ENCODE measurements at places on chromosomes 7 and 10.

GRCh38 chr7:1321411-1322239, 89.0 kb downstream of the UNCX start:
- peak; percentile 71 for DNase-seq

GRCh38 chr10:130542761-130543160, 406.6 kb downstream of the GLRX3 start:
- DNase-seq = no peak

GRCh38 chr7:140192620-140193019, 15.8 kb upstream of the KDM7A start:
- DNase-seq = no peak

DNA sequence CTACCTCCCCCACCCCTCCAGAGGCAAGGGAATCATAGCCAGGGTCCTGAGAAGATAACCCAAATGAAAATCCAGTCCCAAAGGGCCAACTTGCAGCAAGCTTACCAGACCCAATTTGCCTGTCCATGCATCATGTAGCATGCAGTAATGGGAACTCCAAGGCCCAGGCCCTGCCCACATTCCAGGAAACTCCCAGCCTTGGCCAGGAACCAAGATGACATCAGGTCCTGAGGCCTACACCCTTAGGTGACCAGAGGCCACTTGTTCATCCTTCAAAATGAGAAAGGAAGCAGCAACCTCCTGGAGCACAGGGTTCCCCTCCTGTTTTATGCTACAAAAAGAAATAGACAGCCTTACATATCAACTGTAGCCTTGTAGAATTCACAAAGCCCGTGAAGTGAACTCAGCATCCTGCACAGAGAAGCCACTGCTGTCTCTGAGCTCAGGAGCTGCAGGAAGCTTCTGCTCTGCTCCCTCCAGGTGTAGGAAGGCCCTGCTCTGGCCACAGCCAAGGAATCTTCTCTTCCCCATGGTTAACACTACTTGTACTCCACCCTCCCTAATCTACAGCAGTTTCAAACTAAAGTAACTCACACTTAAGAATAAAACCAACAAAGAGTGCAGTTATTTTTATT, 30.3 kb upstream of the GRB10 start:
- DNase-seq = peak; percentile 76

- DNase-seq = no peak
Observed at GRCh38 chr10:17873946-17874345, 64.8 kb downstream of the MRC1 start.

DNA sequence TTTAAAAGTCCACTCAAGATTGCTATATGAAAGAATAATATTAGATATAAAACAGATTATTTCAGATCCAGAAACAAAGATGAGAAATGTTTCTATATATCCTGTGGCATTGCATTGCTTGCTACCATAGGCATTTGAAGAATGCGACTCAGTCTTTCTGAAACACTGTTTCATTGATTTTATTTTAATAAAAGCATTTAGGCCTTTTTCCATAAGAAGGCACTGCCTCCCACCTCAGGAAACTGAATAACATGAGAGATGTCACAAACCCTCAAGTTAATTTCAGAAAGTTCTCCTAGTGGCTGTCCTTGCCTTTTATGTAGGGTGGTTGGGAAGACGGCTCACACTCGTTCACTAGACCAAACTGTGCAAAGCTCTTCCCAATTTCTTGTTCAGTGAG, 23.3 kb downstream of the PRPS1L1 start:
- no peak for DNase-seq

DNA sequence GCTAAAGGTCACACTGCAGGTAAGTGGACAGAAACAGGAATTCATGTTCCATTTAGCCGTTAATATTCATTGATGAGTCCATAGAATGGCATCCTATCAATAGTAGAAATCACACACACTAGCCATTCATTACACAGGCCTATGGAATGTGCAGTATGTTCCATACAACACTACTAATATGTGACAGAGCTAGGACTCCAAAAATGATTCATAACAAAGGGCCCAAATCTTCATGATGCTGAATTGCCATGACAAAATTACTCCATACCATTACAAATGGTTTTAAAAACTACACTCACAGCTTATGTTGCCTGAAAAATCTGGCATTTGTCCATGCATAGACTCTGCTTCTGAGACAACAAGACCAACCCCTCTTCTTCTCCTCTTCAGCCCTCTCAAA, 549.1 kb downstream of the XPNPEP1 start:
- DNase-seq = no peak

DNA sequence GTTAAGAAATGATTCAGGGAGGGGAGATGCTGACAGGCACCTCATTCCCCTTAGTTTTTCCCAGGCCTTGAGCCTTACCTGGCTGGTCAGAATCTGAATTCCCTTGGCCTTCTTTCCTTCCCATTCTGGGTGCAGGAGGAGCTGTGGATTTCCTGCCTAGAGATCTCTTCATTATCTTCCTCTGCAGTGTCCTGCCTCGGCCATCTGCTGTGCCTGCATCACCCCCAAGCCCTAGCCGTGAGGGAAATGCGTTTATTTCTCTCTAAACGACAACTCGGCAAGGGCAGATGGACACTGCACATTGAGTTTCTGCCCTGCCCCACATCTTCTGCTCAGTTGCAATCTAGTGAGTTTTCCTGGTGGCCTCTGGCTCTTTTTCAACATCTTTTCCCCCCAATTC, 26.7 kb downstream of the ZCWPW1 start:
- DNase-seq = no peak

DNA sequence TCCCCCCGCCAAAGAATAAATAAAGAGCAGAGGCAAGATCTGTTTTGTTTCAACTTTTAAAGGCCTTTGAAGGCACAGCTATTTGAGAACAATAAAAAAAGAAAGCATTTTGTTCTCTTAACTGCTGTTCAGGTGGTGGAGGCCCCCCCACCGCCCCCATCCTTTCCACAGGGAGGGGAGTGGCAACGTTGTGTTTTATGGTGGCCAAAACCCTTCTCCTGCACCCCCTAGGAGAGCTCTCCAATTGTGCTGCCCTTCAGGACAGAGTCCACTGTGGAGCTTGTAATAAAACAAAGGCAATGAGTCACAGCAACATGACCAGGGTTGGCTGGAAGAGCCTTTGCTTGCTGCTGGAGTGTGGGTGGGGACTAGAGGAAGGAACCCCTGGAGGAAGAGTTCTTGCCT, 987.9 kb downstream of the KCNMA1 start:
- DNase-seq = peak; percentile 47

DNA sequence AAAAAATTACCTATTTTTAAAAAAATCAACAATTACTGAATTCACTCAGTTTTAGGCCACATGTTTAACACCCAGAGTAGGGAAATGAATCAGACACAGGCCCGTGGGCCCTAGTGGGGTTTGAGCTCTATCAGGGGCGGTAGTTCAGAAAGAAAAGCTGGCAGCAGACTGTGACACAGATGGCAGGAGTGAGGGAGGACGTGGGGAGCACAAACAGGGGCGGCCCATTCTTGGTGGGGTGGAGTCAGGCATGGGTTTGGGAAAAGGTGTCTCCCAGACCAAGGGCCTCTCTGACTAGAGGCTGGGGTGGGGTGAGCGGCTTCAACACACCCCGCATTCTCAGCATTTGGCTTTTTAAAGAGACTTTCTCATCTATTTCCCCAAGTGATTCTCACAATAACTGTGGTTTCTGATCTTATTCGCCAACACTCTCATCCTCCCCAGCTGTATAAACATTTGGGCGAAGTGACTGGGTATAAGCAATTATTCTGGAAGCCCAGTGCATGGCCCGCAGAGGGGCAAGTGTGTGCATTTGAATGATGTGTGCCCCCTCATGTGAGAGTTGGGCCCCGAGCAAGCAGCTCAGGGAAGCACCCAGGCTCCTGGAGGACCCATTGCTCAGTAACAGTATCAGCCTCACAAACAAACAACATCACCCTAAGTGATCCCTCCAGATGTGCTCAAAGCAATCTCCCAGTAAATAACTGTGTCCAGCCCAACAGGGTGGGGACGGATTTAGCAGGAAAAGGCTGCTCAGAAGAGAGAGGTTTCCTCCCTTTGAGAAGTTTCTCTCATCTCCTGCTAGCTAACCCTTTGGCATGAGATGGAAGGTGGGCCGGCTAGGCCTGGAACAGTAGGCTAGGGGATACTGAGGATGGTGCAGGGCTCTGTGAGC, 437.6 kb upstream of the ZMIZ1 start:
- DNase-seq = peak; percentile 44

DNA sequence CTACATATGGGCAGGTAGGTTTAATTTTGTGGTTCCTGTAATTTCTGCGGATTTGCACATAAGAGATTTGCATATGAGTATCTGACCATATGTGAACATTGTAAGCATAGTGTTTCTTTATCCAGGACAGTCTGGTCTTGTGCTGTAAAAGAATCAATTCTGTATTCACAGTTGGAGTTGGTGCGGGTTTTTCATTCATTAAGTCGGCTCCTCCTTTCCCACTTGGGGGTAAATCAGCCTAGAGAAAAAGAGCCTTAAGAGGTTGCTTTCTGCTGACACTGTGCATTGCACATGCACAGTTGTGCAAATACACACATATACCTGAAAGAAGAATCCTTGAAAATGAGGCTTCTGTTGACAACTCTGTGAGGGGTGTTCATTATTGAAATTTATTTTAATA, 6.1 kb upstream of the CYP26C1 start:
- DNase-seq = no peak

- no peak for DNase-seq
Observed at GRCh38 chr7:34070511-34071323, 165.4 kb downstream of the BMPER start.

GRCh38 chr7:120981888-120982615, 6.5 kb upstream of the CPED1 start:
- DNase-seq = no peak

- DNase-seq = no peak
Observed at GRCh38 chr7:44729949-44730590, 18.6 kb upstream of the ZMIZ2 start.

DNA sequence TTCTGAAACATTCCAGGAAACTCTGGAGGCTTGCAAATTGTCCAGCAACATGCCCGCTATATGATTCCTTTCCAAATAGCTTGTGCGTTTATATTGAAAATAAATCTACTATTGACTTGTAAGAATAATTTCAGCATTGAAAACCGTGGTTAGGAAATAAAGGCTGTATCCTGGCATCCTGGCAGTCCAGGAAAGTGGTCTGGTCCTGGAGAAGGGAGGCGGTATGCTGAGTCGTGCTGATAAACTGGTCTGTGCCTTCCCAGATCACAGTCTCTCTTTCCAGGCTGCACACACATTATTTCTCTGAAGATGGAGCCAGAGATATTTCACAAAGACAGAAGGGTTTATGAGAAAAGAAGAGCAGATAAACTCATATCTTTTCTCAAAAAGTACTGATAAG, 350.1 kb upstream of the COBL start:
- DNase-seq = no peak

- DNase-seq = no peak
Observed at GRCh38 chr7:129176916-129177710, 11.3 kb upstream of the SMO start.

DNA sequence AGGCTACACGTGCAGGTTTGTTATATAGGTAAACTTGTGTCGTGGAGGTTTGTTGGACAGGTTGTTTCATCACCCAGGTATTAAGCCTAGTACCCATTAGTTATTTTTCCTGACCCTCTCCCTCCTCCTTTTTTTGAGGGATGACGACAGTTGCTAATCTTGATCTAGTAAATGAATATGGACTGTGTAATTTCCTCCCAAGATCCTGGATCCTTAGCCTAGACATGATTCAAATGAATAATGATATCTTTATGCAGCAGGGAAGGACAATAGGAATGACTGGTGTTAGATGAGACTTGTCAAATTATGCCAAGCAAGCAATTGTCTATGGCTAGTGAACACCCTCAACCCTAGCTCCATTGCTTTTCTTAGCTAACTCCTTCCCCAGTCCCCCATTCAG, 156.2 kb downstream of the PLPP4 start:
- DNase-seq = no peak

DNA sequence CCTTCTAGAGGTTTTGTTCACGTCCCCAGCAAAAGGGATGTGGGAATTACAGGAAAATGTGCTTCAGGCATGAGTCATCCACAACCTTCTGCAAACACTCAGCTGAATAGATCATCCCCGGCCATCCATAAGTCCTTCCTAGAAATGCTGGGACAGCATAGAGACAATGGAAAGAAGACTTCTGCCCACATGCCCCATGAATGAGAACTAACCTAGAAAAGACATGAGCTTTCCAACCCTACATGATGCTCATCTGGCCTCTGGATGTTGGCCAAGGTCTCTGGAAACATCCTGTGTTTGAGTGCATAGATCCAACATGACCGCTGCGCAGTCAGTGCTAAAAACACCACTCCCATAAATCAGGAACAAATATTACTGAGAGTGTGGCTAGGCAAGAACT, 277.5 kb downstream of the PLXNA4 start:
- no peak for DNase-seq

- peak; percentile 82 for DNase-seq
Observed at GRCh38 chr7:44884621-44885393, 523 bp downstream of the PURB start.

GRCh38 chr7:108017776-108018151, 14.8 kb upstream of the LAMB1 start:
- no peak for DNase-seq

- DNase-seq = peak; percentile 53
Observed at GRCh38 chr10:77084431-77085144, 553.0 kb downstream of the KCNMA1 start.

DNA sequence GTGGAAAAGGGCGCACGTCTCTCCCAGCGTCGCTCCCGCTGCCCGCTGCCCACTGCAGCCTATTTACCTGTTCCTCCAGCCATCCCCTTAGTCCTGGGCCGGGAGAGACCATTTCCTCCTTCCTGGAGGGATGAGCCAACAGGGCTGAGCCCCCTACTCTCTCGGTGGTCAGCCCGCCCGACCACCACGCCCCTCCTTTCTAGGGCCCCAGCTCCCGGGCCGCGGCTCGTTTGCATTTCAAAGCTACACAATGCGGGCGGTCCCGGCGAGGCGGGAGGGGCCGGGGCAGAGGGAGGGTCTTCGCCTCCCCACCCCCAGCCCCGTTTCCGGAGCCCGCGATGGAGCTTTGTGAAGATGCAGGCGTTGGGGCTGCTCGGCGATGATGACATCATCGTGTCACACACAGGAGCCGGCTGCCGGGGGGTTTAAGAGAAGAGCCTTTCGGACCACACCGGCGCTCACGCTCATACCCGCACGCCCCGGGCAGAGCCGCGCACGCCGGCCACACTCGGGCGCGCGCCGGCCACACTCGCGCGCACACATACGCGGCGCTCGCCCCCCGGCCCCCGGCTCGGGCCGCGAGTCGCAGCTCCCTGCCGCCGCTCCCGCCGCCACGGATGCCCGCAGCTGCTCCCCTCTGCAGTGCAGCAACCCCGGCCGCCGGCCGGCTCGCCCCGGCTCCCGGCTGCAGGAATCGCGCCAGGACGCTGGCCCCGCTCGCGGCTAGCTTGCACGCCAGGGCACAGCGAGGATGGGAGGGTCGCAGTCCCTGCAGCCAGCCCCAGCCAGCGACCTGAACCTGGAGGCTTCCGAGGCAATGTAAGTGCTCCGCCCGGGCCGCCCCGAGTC, 107.7 kb upstream of the BTBD16 start:
- DNase-seq = peak; percentile 72

GRCh38 chr10:19961076-19962053, 145.1 kb downstream of the PLXDC2 start:
- DNase-seq = no peak
